ENCODE measurements at places on chromosomes 5 and 9.

DNA sequence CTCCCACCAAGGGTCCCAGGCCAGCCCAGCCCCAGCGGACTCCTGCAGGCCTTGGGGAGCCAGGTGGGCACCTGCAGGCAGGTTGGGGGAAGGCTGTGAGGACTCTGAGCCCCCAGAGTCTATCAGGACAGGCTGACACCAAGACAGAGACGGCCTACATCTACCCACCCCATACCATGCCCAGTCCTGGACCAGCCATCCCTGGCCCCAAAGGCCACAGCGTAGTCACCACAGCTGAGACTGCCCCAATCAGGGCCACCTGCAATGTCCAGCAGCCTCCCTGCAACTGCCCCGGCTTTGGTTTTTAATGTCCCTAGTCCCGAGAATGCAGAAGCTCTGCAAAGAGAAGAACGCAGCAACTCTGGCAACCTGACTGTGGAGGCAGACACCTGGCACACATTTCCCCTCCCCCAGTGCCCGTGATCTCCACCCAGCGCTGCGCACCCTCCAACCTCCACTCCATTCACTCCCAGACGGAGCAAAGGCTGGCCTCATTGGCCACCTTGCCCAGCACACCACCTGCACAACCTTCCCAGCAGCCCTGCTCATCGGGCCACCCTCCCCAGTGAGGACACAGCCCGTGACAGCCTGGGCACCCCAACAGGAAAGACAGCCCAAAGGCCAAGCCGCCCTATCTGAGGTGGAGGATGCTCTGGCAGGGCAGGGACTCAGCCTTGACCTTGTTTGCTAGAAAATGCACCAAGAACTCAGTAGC, 14.9 kb downstream of the ADAMTS2 start:
- no peak for DNase-seq

DNA sequence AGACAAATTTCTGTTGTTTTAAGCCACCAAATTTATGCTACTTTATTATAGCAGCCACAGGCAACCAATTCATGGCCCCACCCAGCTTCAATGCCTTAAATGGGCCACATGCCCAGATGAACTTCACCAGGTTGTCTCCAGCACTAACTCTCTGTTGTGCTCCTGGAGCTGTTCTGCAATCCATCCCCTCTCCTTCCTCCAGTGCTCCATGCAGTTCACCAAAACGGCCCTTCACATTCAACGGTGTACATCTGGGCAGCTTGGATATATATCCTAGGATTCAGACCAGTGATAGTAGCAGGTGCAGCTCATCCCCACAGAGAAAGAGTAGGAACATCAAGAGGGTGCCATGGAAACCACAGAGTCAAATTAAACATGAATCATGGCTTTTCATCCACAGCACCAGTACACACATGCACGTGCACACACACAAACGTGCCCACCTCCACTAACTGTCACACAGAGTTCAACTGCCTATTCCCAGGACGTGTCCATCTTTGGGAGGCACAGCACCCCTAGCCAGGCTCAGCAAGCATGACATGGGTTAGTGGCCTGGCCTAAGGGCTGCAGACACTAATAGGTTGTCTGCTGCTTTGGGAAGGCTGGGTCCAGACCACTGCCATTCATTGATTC, 134.5 kb downstream of the MED10 start:
- no peak for DNase-seq

DNA sequence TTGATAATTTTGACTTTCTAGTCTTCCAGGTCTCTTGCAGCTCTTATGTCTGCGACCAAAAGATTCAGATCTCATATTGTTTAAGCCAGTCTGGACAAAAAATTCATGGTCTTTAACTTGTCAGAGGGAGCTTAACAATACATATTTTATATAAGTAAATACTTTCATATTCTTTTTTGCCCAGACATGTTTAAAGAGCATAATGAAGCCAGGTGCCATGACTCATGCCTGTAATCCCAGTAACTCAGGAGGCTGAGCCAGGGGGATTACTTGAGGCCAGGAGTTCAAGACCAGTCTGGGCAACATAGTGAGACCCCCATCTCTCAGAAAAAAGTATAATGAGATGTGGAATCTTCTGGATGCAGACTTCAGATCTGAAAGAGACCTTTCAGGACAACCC, 69.8 kb downstream of the JMY start:
- DNase-seq = no peak

GRCh38 chr5:142597546-142598337, 88.1 kb downstream of the FGF1 start:
- no peak for DNase-seq

- DNase-seq = no peak
Measured at GRCh38 chr5:38434966-38435705, 121.3 kb downstream of the LIFR start.

- DNase-seq = no peak
Measured at GRCh38 chr5:32475334-32476097, 31.0 kb upstream of the ZFR start.

- DNase-seq = no peak
Measured at GRCh38 chr5:43042176-43042625, 2.1 kb upstream of the ANXA2R start.

DNA sequence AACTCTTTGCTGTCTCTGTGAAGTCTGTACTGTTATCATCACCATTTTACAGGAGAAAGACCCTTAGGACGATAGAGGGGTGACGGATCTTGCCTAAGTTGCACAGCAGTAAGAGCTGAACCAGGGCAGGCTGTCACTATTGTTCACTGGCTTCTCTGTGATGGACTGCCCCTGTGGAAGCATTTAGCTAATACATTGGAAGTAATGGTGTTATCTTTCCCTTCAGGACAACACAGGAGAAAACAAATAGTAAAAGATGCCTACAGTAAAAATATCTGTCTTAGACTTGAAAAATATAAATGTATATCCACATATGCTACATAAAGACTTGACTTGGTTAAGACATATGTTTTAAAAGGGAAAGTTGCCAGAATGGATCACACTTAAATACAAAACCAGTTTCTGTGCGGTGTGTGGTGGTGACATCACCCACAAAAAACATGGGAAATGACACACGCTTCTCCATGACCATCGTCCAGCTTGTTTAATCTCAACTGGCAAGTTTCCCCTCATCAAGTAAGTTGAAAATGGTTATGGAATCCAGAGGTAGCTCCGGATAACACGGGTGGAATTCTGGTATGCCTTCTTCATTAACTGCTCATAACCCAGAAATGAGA, 351.8 kb downstream of the EBF1 start:
- DNase-seq = no peak

DNA sequence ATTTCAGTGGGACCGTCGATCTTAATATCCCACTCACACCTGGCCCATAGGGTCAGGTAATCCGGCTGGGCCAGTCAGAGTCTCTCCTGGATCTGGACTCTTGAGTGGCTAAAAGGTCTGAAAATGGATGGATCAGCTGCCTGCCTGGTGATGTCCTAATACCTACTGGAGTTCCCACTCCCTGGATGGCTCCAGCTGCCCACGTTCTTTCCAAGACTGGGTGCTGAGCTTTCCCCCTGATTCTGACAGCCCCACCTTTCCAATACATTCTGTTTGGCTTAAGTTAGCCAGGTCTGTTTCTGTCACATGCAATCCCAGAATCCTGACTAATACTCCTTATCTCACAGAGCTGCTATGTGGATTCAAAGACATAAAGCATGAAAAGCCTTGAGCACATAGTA, 10.2 kb downstream of the SH3PXD2B start:
- DNase-seq = no peak

GRCh38 chr5:178786417-178786816, 56.0 kb upstream of the ZNF354A start:
- DNase-seq = no peak

- DNase-seq = no peak
Measured at GRCh38 chr9:22354699-22355384, 91.8 kb upstream of the DMRTA1 start.

GRCh38 chr9:19358701-19359100, 21.3 kb downstream of the RPS6 start:
- no peak for DNase-seq

DNA sequence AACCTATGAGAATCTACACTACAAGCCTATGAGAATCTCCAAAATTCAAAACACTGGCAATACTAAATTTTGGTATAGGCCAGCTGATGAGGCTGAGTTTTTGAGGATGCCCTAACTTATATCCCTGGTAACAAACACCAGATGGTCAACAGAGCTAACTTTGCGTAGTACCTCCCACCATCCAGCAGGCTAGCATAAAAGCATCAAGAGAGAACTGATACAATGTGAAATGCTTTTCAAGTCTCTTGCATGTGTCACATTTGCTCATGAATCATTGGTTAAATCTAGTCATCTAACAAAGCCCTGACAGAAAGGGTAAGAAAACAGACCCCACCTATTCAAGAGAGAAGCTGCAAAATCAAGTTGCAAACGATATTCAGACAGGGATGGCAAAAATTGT, 1609.7 kb upstream of the CDH9 start:
- no peak for DNase-seq

DNA sequence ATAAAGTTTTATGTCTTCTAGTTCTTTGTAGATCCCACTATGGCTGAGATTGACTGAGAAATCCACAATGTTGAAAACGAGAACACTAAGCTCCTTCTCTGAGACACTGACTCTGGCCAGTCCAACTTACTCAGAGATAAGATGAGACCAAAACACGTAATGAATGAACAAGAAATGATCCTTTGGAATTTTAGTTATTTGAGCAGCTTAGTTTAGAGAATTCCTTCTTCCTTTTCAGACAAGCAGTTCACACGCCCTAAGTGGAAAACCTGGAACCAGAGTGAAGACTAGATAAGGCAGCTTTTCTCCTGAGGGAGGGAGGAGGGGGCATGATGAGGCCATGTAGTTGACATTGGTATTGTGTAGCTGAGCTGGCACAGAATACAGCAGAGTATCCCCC, 139.6 kb downstream of the GABRB2 start:
- no peak for DNase-seq

GRCh38 chr5:89179731-89180130, 296.7 kb upstream of the MEF2C start:
- DNase-seq = no peak

DNA sequence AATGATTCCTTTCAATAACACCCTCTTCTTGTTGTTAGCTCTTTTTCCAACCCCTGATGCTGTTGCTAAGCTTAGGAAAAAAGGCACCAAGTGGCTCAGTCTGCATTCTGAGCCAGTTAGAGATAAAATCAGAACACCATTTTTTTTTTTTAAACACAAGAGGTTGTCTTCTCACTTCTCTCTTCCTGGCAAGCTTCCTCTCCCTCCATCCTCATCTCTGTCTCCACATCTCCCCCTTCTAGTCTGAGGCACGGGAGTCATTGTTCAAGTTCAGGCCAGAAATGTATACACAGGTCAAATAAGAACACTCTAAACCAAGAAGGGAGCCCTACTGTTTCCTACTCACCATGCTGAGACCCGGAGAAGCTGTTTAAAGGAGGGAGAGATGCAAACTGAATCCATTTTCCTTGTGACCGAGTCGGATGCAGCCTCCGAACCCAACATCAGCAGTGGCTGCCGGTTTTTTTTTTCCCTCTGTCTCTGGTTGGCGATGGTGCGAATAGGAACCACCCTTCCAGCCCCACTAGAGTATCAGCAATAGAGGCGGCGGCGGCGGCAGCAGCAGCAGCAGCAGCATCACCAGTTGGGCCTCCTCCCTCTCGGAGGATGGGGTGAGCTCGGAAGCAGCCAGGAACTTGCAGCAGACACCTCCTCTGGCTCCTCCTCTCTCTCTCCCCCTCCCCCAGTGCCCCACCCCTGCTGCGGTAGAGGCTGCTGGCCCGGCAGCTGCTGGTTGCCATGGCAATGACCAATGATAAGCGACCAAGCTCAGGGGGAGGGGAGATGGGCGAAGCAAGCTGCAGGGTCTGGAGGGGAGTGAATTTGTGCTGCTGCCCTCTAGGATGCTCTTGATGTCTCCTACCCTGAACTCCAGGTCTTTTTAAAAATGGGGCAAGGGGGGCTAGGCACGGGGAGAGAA, at the start of gene JAKMIP2:
Gene JAKMIP2, minus strand, starts transcription at position 619 of the 919 bp plus-strand sequence. CDS start 110,922 bp downstream, outside the sequence.
- no peak for DNase-seq

DNA sequence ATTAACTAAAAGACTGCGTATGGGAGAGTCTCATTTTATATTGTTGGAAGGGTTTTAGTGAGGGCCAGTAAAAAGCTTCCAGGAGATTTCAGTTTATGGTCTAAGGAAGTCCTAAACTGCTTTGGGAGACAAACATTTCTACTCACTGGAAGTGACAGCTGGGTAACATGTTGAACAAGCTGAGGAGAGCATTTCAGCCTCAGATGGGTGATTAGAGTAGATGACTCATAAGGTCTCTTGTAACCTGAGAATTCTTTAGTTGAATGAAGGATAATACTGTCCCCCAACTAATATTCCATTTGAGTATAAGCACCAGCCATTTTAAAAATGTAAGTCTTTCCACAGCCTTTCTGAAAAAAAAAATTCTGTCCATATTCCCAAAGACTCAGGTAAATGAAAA, 218.0 kb upstream of the C9orf72 start:
- DNase-seq = no peak

- no peak for DNase-seq
Measured at GRCh38 chr5:138938526-138938925, 63.4 kb upstream of the LRRTM2 start.

Measured in cortex of kidney (tissue), 1 donor.